ENCODE measurements at places on chromosomes 7 and 10. TPM values are rescaled to one million over a fixed set of nuclear protein-coding genes. Genes with fewer than 3 reads are reported as not detected.

GRCh38 chr7:13099154-13099795 lies 411.8 kb downstream of the ARL4A start:
- DNase-seq: no peak

The YAE1 gene
- polyA plus RNA-seq: 44.8 TPM

GRCh38 chr7:25024066-25024465 lies 44.1 kb upstream of the OSBPL3 start:
- no peak for DNase-seq

The GTPBP4 gene
- polyA plus RNA-seq: 59.2 TPM

- DNase-seq: no peak
Observed at GRCh38 chr10:80068270-80068669, 10.2 kb upstream of the TMEM254 start.

The CRPPA gene
- 3.6 TPM for polyA plus RNA-seq

The STK31 gene
- 1.0 TPM for polyA plus RNA-seq

The NUDT13 gene
- 9.1 TPM for polyA plus RNA-seq

DNA sequence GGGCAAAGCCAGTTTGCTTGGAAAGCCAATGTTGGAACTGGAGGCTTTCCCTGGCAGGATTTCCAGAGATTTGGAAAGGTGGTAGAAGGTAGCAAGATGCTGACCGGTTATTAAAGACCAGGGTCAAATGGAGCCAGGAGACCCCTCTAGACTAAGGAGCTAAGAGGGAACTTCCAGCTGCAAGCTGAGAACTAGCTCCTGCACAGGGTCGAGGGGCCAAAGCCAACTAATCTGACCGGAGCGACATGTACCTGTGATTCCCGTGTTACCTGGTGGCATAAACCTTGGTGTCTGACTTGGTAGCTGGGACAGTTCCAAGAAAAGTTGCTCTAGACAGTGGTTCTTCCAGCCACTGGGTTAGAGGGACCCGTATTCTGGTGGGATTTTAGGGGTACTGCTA lies 41.8 kb downstream of the SPDYE5 start:
- DNase-seq: no peak

Data from renal pelvis (tissue), 12 donors.